Stimulated activated CD8-positive, alpha-beta memory T cell treated with anti-CD3 and anti-CD28 coated beads, Interleukin-7, amount 100 ng/mL, for 24 hours (primary cell): ENCODE measurements at places on chromosomes 7 and 10.

GRCh38 chr10:68067029-68067428, 8.1 kb downstream of the HERC4 start:
- DNase-seq: no peak

GRCh38 chr7:18916826-18917225, 200.6 kb downstream of the TWIST1 start:
- DNase-seq: no peak

DNA sequence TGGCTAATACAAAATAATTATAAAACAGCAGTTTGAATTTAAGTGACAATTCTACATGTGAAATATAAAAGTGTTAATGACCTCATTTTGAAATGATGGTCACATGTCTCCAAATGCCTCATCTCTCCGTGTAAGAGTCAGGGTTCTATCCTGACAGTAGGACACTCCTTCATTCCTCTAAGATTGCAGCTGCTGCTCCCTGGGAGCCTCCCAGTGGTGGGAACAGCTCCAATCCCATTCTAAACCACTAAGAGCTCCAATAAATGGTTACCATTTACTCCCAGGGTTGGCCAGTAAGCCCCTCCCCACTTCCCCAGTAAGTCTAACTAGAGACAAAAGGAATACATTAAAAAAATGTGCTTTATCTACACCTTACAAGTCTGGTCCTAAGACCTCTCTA, 344.6 kb upstream of the AOAH start:
- no peak for DNase-seq

GRCh38 chr10:79487296-79488194, 24.8 kb upstream of the EIF5AL1 start:
- no peak for DNase-seq

GRCh38 chr10:97768322-97769315, 3.2 kb downstream of the SFRP5 start:
- no peak for DNase-seq

- no peak for DNase-seq
These were observed 142.8 kb downstream of the LYZL1 start for GRCh38 chr10:29431711-29432110.

DNA sequence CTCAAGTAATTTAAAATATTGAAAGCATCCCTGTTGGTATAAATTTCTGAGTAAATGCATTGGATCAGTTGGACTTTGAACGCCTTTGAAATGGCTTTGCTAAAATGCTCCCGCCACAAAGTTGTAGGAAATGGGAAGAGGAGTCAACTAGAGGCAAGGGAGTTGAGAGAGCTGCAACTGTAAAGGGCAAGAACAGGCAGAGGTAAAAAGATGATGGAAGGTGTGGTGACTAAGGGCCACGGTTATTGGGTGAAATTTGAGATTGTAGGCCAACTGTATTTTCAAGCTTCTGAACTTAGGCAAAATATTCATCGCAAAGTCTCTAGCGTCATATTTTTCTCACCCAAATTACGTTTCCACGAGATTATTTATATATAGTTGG, 595 bp upstream of the SUMF2 start:
- no peak for DNase-seq

DNA sequence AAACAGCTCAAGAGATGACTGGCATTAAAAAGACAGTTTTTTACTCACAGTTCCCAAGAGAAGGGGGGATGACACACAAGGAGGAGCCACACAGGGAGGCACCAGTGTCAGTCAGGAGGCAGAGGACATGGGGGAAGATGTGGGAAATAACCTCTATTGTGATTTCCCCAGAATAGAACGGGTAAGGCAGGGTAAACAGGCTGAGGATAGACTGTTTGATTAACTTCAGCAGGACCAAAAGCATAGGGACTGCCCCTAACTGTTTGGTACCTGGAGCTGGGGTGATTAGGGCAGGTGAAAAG, 60.7 kb downstream of the RAPGEF5 start:
- no peak for DNase-seq

DNA sequence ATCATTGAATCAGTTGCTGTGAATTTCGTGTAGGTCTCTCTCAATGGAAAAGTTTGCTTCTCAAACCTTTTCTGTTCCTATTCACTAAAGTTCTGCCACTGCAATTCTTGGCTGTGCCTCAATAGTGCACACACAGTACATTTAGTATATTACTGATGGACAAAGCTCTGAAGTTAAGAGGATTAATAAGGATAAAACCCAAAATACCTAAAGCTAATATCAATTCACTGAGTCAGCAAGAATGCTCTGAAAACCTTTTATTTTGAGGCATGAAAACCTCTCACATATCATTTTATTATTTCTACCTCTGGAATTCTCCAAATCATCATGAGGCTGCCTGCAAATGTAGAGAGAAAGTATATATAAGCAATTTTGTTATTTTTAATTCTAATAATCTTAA, 633.4 kb upstream of the LRRTM3 start:
- no peak for DNase-seq

GRCh38 chr10:113493882-113494301, 59.0 kb upstream of the HABP2 start:
- no peak for DNase-seq

GRCh38 chr10:108597031-108597430, 1326.3 kb downstream of the XPNPEP1 start:
- no peak for DNase-seq

DNA sequence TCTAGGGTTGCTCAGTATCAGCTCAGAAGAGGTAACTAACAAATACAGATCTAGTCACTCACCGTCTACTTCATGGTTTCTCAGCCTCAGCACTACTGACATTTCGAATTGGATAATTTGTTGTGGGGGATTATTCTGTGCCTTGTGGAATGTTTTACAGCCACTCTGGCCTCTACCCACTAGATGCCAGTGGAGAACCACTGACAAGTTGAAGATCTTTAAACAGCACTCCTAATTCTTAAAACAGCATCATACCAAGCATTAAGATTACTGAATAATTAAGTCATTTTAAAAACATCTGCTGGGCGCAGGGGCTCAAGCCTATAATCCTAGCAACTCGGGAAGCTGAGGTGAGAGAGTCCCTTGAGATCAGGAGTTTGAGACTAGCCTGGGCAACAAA, 82.6 kb downstream of the UPF2 start:
- DNase-seq: no peak

DNA sequence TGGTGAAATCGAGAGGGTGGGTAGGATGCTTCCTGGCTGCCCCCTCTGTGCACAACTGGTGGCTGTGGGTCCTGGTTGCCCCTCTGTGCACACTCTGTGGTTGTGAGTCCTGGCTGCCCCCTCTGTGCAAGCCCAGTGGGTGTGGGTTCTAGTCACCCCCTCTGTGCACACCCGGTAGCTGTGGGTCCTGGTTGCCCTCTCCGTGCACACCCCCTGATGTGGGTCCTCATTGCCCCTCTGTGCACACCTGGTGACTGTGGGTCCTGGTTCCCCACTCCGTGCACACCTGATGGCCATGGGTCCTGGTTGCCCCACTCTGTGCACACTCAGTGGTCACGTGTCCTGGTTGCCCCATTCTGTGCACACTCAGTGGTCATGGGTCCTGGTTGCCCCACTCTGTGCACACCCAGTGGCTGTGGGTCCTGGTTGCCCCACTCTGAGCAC, 20.3 kb upstream of the RET start:
- no peak for DNase-seq

- no peak for DNase-seq
These were observed 31.8 kb downstream of the KLRG2 start for GRCh38 chr7:139451638-139452037.

DNA sequence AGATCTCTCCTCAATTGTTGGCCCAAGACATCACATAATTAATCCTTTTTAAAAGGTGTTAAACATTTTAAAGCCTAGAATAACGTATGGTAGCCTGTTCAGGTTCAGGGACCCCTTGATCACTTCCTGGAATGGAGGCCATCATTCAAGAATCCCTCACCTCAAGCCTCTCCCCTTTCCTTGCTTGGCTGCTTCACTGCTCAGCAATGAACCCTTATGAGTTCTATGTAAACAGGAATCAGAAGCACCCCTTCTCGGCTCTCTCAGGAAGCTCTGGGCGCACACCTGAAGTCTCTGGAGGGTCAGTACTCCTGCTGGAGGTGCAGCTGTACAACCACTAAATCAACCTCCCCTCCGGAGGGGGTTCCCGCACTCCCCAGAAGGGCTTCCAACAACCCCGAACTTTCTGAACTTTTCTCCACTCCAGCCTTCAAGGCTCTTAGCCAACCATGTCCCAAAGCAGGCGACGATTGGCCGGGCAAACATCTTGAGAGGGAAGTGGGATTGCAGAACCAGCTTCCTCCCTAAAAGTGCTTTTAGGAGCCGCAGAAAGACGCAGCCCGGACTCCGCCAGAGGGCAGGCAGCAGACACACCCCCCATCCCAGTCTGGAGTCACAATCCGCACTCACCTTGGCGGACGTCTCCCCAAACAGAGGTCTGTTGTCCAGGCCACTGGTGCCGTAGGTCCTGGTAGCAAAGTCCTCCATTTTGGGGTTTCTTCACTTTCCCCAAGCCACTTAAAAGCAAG, 562 bp downstream of the TMEM243 start:
- no peak for DNase-seq

- no peak for DNase-seq
These were observed 922.2 kb downstream of the SORCS1 start for GRCh38 chr10:106242301-106242700.

DNA sequence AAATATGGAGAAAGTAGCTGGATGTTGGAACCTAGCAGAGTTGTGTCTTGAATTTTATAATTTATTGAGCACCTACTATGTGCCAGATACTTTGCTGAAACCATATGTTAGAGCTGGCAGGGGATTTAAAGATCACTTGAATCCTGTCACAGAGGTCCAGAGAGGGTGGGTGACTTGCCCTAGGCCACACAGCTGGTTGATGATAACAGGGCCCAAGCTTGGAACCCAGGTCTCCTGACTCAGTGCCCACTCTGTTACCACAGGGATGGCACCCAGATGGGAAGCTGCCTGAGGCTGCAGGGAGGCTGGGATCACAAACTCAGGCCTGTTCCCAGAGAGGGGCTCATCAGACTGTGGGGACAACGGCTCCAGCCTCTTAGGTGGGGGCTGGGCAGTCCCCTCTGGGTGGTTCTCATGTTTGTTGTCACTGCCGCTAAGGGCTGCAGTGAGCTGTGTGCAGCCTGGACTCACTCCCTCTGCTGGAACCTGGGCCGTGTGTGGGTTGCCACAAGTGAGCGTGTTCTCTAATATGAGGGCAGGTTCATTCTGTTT, 18.6 kb downstream of the GOLGA7B start:
- DNase-seq: no peak
